T follicular helper cell (primary cell): ENCODE measurements at places on chromosomes 2 and 18.

DNA sequence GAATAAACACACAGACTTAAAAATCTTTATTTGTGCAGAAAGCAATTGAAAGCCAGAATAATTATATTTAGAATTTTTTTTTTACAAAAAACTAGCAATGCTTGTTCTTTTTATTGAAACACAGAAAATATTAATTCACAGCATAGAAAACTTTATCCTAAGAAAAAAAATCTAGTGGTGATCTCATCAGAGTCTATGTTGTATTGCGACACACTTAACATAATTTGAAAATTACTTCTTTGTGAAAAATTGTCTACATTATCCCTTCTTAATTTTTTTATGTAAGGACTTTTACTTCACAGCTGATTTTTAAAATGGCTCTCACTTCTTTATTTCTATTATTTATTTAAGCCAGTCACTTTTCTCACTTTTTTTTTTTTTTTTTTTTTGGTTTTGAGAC lies 103.4 kb downstream of the LDLRAD4 start:
- no peak for DNase-seq

DNA sequence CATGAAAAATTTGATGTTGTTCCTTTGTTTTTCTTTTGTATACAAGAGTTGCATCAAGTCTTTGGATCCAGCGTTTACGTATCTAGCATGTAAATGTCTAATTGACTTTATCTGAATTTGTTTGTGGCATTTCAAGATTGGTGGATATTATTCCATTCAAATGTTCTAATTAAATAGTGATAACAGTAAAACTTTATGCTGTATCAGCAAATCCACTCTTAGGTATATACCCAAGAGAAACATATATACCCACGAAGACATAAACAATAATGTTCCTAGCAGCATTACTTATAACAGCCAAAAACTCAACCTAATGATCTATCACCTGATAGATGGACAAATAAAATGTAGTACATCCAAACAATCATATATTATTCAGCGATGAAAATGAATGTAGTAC lies 579.4 kb upstream of the LRATD1 start:
- no peak for DNase-seq

- DNase-seq = no peak
These were observed 25.3 kb downstream of the LAMA3 start for GRCh38 chr18:23714576-23714975.

DNA sequence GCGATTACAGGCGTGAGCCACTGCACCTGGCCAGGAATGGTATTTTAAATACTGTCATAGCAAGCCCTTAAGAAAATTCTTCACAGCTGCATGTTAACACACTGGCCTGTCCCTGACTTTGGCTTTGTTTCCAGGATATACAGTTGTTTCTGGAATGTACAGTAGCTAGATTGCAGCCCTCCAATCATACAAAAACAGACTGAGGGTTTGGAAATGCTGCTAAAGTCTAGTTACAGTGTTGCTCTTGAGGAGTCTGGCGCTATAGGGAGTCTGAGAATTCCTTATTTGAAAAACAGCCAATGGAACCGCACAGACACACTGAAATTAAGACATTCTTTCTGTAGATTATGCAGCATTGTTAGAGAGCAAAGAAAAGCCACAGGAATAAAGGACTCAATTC lies 37.7 kb downstream of the STON1 start:
- no peak for DNase-seq
